ENCODE measurements at places on chromosomes 1 and 21.

DNA sequence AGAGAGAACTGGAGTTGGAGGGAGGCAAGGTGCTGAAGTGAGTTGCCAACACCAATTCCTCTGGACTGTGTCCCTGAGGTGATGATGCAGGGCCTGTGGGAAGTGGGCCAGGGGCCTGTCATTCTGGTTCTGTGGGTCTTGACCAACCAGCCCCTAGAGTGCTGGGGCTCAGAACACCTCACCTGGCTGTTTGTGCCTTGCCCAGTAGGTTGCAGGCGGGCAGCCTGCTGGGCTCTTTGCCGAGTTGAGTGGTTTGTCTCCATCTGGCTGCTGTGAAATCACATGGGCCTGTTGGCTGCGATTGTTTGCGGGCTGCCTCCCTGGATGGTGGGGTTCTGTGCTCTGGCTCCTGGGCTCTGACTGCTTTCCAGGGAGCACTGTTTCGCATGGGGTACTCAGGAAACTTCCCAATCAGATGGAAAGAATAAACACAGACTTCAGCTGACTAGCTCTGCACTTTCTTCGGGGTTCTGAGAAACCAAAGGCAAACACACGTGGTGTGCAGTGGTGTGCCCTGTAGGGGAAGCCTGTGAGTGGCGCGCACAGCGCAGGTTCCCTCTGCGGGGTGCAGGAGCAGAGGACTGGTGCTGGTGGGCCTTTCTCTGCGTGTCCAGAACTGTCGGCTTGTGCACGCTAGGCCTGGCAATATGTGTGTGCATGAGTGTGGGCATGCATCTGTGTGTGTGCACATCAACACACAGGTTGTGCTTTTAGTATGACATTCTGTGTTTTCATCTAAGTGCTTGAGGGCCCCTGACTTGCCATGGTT is 95.1 kb downstream of the RHOU start:
- DNase-seq = no peak

DNA sequence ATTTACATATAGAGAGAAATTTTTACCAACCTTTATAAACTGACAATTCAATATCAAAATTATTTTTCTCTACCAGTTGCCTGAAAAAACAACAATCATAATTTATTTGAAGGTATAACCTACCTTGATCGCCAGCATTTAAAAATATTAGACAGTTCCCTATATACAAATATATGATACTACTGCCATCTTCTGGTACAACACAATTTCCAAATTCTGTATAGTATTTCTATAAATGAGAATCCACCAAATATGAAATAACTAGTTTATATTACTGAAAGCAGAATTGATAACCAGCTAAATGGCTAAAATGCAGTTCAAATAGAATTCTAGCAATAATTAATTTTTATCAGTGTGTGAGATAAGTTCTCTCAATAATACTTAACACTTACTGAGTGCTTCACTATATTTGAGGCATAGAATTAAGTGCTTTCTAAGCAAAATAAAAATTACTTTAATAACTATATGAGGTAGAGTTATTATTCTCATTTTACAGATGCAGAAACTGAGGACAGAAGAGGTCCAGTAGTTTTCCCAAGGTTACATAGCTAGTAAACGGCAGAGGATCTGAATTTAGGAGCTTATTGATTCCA is 75.6 kb downstream of the PIGK start:
- no peak for DNase-seq

DNA sequence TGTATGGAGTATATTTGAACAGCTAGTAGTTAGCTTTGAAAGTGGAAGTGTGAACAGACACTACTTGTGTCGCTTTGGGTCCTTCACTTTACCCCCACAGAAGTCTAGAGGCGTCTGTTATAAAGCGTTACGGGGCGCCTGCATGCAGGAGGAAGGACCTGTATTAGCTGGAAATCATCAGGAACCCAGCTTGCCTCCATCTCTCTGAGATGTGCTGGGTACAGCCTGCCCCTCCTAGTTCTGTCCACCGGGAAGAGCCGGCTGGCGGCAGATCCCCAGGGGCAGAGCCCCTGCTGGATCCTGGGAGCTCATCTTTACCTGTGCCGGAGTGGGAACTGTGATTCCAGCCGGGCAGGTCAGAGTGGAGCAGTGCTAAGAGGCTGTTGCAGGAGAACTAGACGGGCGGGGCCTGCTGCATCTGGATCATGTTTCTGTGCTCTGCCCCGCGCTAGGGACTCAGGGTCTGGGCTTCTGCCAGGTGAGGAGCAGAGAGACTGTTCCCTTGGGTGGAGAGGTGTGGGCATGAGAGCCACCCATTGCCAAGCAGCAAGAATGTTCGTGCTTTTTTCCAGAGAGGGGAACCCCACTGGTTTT is 22.3 kb upstream of the SPSB1 start:
- peak; percentile 54 for DNase-seq

DNA sequence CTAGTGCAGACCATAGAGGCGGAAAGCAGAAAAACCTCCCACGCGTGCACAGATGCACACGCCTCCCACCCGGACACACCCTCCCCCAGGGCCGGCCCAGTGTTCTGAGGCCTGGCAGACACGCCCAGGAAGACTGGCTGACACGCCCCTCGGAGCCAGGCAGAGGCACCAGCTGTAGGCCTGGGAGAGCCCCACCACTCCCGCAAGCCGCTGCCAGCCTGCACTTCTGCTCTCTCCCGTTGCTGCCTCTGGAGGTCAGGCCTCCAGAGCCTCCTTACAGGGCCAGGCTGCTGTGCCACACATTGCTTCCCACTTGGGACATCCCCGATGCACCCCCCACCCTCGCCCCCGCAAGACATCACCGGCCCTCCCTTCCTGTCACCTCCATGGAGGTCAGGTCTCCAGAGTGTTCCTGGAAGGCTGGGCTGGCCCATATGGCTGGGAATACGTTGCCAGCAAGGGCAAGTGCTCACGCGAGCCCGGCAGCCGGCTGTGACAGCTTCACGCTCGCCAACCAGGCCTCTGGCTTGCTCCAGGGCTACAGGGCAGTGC is 40.4 kb downstream of the CASZ1 start:
- DNase-seq = peak; percentile 90

DNA sequence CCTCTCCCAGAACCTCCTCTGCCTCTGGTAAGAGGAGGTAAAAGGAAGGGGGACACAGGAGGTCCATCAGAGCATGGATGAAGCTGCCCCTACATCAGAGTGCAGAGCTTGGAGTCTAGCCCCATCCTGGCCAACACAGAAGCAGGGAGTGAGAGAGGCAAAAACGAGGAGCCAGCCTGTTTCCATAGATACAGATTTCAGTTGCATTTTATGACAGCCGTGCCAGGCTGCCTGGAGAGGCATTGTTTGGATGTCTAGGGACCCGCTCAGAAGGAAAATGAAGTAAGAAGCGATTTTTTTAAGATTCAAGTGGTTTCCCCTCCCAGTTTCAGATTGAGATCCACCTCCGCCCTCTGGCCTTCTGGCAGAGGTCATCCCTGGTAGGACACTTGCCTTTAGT is 11.5 kb upstream of the GJA8 start:
- no peak for DNase-seq

- DNase-seq = peak; percentile 40
These were observed 17.8 kb downstream of the ZBTB17 start for GRCh38 chr1:15958111-15958510.

- DNase-seq = no peak
These were observed 45.7 kb downstream of the RAP1GAP start for GRCh38 chr1:21623410-21623961.

- DNase-seq = no peak
These were observed 49.7 kb downstream of the SIPA1L2 start for GRCh38 chr1:232579958-232580941.

DNA sequence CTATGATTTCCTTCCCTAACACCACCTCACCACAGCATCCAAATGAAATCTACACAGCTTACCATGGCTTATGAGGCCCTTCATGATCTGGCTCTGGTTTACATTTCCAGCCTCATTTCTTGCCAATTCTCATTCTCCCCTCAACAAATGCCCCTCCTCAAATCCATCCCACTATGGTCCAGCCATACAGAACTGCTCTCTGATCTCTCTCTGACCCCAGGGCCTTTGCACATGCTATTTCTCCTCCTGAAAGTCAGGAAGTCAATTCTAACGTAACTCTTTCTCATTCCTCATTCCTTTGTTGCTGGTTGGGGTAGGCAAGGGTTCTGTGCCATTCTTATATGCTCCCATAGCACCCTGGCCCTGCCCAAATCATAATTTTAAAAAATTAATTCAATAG is 120.0 kb downstream of the LRIG2 start:
- no peak for DNase-seq

GRCh38 chr1:182143825-182144645 is 82.5 kb upstream of the ZNF648 start:
- DNase-seq = peak; percentile 90

GRCh38 chr1:200037904-200038303 is 10.4 kb downstream of the NR5A2 start:
- no peak for DNase-seq

DNA sequence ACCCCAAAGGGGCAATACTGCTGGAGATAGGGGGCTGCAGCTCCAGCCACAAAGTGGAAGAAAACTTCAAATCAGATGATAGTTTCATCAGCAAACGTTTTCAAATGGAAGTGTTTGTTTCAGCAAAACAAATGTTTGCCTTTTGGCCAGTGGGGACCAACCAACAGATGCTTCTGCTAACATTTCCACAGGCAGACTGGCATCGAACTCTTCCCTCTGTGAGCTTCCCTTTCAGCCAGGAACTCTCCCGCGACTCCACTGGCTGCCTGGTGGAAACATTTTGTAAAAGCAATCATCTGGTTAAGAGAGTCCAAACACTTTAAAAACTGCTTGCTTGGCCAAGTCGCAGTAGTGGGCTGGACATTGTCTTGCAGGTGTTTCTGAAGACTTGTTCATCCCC is 30.7 kb downstream of the CENPF start:
- DNase-seq = no peak

DNA sequence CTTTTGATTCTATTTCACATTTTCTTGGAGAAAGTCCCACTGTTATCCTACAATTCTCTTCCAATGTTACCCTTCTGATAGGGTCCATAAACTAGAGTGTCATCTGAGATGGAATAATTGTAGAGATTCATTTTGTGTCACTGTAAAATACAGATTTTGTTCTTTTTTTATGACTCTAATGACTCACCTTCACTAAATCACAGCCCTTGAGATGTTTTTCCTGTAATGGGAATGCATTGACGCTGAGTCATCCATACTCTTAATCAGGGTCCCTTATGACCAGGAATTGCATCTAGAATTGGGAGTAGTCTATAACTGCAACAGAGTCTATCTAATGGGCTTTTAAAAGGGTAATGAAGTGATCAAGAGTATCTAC is 315.5 kb downstream of the TGFB2 start:
- no peak for DNase-seq

DNA sequence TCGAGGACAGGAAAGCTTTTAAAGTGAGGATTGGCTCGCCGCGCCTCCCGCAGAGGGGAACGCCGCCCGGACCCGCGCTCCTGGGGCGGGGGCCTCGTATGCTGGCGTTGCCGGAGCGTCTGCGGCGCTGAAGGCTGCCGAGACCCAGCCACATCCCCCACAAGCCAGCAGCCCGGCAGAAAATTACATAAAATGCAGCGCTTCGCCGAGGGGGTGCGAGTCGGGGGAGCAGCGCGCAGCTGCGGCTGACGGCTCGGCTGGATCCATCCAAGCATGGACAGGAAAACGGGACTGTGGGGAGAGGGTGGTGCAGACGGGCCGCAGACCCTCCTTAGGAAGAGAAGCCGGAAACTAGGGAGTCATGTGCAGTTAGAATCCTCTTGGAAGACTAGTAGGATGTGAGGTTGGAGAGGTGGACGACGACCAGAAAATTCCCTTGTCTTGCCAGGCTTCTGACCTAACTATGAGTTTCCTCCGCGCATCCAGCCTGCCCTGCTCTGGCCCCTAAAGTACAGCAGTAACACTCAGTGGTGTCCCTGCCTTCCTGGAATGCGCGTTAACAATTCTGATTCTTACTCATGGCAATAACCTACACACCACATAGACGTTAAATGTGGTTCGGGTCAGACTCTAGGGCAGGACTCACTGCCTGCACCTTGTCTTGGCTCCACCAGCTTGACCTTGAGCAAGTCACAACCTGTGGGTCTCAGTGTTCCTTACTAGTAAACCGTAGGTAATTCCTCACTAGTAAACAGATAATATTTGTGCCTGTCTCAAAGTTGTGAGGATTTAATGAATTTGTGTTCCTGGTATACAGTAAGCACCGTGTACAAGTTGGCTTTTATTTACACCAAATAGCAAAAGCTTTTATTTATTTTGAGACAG is 953 bp upstream of the BRWD1 start:
- DNase-seq = no peak

DNA sequence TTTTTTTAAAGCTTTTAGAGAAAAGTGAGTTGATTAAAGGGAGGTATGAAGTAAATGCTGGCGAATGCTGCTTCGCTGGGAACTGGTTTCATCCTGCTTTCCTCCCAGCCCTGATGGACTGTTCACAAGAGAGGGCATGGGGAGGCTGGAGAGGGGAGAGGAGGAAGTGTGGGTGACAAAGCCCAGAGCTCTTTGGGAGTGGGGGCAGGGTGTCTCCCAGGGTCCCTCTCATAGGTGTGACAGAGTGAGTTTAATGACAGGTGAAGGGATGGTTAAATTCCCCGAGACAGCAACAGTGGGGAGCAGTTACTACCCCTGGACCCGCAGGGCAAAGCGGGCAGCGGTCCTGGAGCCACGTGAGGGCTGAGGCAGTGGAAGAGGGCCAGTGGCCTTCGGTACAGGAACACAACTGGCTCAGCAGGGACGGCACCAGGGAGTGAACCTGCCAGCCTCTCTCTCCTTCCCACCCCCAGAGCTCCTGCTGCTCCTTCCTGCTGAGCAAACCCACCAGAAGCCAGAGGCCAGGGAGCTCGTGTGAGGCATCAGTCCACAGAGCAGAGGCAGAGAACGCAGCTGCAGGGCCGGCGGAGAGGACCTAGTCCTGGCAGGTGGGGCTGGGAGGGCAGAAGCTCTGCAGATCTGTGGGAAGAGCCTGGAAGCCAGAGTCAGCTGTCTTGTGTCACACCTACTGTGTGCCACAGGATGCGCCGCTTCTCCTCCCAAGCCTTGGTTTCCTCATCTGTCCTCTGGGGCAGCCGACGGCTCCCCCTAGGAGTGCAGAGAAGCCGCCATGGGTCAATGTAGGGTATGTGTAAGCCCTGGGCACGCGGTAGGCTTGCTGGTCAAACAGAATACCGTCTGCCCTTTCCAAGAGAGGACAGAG is 20.9 kb upstream of the LRP8 start:
- peak; percentile 48 for DNase-seq

DNA sequence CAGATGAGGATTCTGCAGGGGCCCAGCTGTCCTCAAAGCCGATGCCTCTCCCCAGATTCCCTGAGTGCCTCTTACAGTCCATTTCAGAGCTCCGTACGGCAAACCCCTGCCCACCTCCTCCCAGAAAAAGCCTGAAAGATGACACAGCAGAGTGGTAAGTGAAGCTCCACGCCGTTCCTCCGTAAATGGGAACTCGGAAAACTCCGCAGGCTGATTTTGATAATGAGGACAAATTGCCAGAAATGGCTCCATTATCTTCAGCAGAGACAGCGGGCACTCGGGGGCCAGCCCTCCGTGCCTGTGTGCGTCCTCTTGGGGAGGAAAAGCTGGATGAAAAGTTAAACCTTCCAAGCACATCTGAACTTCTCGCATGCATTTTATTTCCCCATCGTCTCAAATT is 81.1 kb downstream of the NPHP4 start:
- peak; percentile 37 for DNase-seq
